GM10248 (cell line): ENCODE measurements at places on chromosomes 5 and 9.
A peak's percentile ranks its signal among the peaks of the same experiment; 100 is the strongest.

DNA sequence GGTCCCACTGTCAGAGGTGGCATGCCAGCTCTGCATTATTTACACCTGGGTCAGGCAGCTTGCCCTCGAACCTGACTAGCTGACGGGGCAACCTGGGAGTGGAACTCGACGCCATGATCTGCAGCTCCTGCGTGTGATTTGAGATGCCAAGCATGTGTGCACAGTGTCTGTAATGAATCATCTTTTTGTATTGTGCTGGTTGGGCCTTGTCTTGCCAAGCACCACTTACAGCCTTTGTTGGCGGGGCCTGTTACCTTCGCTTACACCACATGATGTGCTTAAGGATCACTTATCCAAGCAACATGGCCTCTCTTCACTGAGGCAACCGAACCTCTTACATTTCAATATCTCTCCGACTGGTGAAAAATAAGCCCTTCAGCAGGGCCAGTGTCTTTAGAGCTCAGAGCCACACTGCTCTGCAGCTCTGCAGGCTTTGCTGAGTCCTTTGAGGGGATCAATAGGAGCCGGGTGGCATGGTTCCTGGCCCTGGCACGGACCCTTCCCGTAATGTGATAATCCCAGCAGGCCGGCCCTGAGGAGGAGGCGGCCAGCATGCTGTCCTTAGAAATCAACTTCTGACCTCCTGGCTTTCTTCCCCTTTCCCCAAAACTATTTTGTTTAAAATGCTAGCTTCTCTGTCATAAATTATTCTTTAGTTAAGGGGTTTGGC lies 297.7 kb upstream of the CD180 start:
- DNase-seq: no peak

- no peak for DNase-seq
Measured at GRCh38 chr9:35651956-35652828, 1.5 kb upstream of the SIT1 start.

DNA sequence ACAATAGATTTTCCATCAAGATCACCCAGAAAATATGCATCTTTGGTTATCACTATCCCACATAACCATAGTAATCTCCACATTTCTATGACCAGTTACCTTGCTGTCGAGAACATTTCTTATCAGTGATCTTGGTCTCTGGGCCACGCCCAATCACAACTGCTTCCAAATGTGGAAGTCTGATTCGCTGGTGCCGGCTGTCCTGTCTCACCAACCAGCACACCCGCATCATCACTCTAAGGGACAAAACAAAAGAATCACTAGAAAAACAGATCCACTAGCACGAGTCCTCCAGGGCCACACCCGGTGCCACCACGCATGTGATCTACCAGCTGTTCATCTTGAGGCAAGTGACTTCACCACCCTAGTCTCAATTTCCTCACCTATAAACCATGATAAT lies 11.8 kb downstream of the APTX start:
- no peak for DNase-seq

- DNase-seq: no peak
Measured at GRCh38 chr5:109006129-109006528, 258.4 kb downstream of the FER start.

- DNase-seq: no peak
Measured at GRCh38 chr5:156380848-156381247, 53.9 kb downstream of the SGCD start.

DNA sequence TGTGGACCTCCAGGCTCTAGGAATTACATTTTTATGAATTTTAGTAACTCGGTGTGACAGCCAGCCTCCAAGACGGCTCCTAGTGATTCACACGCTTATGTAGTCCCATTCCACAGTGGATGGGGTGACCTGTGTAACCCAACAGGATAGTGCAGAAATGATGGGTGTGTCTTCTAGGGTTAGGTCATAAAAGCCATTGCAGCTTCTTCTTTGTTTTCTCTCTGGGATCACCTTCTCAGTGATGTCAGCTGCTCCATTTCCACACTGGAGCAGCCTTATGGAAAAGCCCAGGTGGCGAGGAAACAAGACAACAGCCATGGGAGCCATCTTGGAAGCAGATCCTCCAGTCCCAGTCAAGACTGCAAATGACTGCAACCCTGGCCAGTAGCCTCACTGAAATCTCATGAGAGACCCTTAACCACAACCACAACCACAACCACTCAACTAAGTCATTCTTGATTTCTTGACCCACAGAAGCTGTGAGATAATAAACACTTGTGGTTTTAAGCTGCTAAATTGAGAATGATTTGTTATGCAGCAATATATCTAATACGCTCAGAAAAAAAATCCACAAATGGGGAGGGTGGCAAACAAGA lies 5.1 kb upstream of the GNPDA1 start:
- no peak for DNase-seq

GRCh38 chr5:16574789-16575721 lies 41.7 kb downstream of the RETREG1 start:
- no peak for DNase-seq

DNA sequence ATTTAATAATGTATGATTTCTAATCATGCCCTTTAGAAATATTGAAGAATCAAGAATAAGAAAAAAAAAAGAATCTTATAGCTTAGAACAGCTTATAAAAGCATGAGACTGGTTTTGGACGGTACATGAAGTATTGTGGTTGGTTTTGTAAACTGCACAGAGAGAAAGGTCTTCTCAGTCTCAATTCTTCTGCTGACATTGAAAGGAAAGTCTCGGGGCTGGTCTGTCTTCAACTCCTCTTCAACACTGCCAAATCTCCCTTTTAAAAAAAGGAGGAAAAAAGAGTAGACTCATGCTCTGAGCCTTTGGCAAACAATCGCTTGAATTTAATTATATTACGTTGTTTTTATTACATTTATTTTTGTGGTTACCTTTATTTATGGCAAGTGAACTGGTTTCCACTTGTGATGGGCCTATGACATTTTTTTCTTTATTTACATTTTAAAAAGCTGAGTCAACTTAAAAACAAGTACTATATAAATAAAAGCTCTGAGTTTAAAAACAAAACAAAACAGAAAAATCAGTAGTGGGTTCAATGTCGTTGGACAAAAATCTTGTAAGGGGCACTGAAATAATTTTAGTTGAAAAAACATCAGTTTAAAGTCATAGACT lies 32.8 kb upstream of the EBF1 start:
- no peak for DNase-seq

- no peak for DNase-seq
Measured at GRCh38 chr5:144566747-144567420, 396.2 kb downstream of the KCTD16 start.

DNA sequence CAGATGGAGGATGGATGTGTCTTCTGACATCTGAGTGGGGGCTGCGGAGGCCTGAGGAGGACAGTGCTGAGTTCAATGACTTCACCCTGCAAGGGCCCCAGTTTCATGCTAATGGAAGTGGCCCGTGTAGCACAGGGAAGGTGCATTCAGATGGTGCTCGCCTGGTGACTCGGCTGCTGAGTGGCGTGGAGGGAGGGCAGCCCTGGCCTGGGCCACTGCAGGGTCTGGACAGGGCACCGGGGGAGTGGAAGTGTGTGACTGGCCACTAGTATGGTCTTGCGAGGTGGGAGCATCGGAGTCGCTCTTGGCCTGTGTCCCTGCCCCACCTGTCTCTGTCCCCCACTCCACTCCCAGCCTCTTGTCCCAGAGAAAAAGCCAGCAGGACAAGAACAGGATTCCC lies 1.7 kb upstream of the SLC9A3 start:
- DNase-seq: no peak

- no peak for DNase-seq
Measured at GRCh38 chr5:143442385-143442784, 38.9 kb upstream of the NR3C1 start.

DNA sequence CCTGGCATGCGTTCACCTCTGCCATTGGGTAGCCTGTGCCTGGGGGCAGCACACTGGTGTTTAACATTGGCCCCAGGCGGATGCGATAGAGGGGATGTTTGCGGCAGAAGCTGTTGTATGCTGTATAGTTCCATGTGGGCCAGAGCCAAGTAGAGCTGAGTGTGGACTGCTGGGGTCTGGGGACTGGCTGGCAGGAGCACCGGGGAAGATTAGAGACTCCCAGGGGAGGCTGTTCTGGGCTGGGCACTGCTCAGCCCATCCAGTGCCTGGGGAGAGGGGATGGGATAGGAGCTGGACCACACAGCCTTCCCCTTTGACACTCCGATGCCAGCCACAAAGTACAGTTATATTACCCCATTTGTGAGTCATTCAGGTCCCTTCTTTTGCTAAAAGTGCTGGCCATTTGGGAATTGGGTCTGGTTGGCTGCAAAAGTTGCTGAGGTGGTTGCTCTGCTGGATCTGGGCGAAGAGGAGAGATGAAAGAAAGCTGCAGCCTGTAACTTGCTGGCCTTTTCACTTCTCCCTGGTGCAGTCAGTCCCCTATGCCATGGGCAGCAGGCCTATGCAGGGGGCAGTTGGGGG lies 73.8 kb downstream of the RGS3 start:
- no peak for DNase-seq

- no peak for DNase-seq
Measured at GRCh38 chr5:5200133-5200532, 60.0 kb downstream of the ADAMTS16 start.

GRCh38 chr5:108661590-108662219 lies 86.0 kb upstream of the FER start:
- no peak for DNase-seq

DNA sequence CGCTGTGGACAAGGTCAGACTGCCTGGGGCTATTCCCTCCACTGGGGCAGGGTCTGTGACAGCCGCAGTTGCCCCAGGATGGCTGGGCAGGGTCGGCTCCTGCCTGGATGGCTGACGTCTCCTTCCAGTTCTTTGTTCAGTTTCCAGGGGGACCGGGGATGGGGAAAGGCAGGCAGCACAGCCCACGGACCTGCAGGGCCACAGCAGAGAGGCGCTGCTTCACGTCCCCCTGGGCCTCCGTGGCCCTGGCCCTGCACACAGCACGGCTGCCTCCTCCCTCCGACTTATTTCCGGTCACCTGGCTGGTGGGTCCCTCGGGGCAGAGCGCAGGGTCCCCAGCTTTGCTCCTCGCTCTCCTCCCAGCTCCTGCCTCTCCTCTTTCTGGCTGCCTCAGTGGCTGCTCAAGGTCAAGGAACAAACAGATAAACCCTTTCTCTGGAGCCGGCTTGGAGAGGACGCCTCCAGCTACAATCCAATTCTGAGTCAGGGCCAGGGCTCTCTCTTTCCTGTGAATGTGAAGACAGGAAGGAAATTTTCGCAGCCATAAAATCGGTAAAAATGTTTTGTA lies 169.7 kb downstream of the C9orf50 start:
- DNase-seq: no peak

- DNase-seq: peak; percentile 34
Measured at GRCh38 chr5:52771343-52772039, 16.2 kb upstream of the ITGA1 start.

DNA sequence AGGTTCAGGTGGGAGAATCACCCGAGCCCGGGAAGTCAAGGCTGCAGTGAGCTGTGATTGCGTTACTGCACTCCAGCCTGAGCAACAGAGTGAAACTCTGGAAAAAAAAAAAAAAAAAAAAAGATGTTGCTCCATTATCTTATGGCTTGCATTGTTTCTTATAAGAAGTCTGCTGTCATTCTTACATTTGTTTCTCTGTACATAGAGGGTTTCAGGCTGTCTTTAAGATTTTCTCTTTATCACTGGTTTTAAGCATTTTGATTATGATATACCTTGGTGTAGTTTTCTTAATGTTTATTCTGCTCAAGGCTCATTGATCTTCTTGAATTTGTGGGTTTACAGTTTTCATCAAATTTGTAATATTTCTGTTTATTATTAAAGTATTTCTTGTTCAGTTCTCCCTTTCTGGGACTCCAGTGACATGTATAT lies 35.2 kb downstream of the MVB12B start:
- no peak for DNase-seq

DNA sequence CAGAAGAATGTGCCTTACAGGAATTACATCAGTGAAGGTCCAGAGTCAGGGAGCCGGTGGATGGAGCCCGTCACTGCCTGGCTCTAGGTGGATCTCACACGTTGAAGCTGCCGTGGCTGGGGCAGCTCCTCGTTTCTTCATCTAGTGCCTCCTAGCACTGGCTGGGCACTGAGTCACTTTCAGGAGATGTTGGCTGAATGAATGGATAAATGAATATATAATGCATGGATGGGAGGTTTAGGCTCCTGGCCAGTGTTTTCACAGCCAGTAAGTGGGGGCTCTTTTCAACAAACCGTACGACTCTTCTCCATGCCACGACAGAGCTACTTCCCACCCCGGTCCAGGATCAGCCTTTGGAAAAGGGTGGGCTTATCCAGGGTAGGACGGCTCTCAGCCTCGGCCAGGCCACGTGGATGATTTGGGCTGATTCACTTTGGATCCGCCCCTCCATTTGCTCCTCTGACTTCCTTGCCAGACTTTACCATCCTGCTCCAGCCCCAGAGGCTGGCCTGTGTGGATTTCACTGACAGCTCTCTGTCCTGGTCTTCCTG lies 1.3 kb upstream of the SH3PXD2B start:
- DNase-seq: no peak

GRCh38 chr5:30997681-30998080 lies 195.8 kb upstream of the CDH6 start:
- DNase-seq: no peak

- DNase-seq: no peak
Measured at GRCh38 chr5:71663191-71663969, 55.7 kb upstream of the CARTPT start.

DNA sequence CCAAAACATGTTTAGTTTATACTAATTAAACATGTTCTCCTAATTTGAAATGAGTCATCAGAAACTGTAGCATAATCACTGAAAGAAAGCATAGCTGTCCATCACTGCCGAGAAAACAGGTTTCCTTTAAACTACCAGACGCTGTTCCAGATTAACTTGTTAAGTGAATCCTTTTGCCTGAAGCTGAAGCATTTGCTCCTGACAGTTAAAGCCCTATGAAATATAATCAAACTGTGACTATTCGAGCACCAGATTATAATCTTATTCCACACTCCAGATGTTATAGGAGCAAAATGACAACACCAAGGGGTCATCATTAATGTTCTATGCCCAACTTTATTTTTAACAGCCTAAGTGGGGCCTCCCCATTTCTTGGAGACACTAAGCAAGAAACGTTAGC lies 86.0 kb upstream of the CTSL start:
- DNase-seq: no peak

DNA sequence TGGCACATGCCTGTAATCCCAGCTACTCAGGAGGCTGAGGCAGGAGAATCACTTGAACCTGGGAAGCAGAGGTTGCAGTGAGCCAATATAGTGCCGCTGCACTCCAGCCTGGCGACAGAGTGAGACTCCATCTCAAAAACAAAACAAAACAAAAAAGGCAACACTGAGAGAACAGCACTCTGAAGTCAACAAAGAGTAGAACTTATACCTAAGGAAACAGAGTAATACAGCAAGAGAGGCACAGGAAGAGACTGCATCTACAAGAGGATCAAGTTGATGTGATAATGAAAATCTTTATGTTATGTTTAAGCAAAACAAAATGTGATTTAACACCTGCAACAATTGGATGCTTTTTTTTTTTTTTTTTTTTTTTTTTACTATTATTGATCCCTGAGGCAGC lies 33.1 kb downstream of the FYB1 start:
- DNase-seq: no peak

- DNase-seq: no peak
Measured at GRCh38 chr9:137500666-137501397, 41.7 kb upstream of the NSMF start.

GRCh38 chr5:35237580-35238376 lies 7.5 kb upstream of the PRLR start:
- DNase-seq: no peak

- DNase-seq: no peak
Measured at GRCh38 chr9:16290169-16290568, 580.3 kb downstream of the BNC2 start.
